ENCODE measurements at places on chromosomes 6 and 20.

DNA sequence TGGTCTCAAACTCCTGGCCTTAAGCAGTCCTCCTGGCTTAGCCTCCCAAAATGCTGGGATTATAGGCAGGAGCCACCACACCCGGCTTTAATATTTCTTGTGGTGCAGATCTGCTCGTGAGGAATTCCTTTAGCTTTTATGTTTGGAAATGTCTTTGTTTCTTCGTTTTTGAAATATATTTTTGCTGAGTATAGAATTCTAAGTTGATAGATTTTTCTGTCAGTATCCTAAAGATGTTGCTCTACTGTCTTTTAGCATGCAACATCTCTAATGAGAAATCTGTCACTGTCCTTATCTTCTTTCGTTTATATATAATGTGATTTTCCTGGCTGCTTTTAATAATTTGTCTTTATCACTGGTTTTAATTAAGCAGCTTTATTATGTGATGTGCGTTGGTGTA is 75.1 kb downstream of the ZFAND3 start:
- DNase-seq: no peak

GRCh38 chr6:27388293-27389197 is at the start of gene ZNF391:
Gene ZNF391, plus strand, starts transcription at chr6:27388759. Its CDS starts 11,612 bp downstream, at chr6:27400371.
- DNase-seq: peak; percentile 69

- no peak for DNase-seq
Measured at GRCh38 chr6:26408828-26409730, 7.0 kb downstream of the BTN3A1 start.

GRCh38 chr20:39282619-39283092 is 320.5 kb downstream of the DHX35 start:
- DNase-seq: no peak

DNA sequence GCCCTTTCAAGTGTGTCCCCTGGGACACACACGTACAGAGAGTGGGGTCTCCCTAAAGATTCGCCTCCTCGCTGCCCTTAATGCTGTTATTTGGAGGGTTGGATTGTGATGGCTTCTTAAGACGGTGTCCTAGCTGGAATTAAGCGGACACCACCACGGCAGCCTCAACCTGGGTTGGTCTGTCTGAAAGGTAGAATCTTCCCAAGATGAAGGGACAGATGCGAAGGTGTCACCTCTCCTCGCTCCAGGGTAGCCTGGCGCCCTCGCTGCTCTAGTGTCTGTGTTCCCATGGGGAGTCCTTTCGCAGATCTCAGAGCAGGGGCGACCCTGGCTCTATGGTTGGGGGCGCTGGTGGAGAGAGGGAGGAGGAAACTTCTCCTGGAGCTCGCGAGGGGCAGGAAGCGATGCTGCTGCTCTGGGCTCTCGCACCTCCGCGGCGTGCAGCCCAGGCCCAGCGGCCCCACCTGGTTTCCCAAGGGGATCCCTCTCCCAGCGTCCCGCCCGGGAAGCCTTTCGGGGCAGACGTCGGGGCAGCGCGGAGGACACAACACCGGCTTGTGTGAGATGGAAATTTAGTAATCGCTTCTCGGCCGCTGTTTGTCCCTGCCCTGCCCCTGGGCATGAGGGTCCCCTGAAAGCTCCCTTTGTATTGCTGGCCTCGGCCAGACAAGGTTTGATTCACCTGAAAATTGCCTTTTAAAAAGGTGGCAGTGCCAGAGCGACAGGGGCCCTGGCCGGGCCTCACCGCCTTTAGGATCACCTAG is 1.7 kb downstream of the RSPO3 start:
- DNase-seq: no peak

- no peak for DNase-seq
Measured at GRCh38 chr6:10389739-10390494, 25.0 kb downstream of the TFAP2A start.

- DNase-seq: no peak
Measured at GRCh38 chr20:59143326-59143725, 20.3 kb upstream of the ZNF831 start.

DNA sequence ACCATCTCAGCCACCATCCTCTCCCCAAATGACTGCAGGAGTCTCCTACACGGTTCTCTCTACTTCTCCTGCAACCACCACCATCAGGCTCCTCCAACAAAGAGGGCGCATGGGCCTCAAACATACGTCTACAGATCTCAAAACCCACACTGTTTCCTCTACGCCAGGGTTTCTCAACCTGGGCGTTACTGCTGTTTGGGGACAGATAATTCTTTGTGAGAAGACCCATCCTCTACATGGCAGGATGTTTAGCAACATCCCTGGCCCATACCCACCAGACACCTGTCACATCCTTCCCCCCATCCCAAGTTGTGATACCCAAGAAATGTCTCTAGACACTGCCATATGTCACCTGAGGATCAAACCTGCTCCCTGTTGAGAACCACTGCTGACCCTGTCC is 45.0 kb downstream of the ELMO2 start:
- DNase-seq: no peak
